ENCODE measurements at places on chromosomes 6 and 20.

DNA sequence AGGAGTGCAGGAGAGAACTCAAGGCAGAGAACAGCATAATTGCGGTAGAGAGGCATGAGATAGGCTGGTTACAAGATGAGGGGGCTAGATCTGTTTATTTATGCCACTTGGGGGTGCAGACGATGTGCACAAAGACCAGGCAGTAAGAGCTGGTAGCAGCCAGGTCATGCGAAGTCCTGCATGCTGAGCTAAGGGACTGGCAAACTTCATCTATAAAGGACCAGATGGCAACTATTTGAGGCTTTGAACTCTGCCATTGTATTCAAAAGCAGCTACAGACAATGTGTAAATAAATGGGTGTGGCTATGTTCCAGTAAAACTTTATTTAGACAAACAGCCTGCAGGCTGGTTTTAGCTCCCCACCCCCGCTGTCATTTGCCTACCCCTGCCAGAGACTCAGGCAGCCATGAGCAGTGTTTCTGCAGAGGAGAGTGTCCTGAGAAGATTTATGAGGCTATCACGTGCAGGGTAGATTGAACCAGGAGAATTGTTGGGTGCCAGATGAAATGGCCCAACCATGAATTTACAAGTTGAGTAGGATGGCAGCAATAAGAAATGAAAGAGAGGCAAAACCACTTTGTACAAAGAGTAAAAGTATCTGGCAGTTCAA lies 253.4 kb upstream of the MOCS1 start:
- H3K27me3 ChIP-seq: no peaks in the 10 kb centered on the region
- no peak for DNase-seq
- no peaks in the 10 kb centered on the region for H3K36me3 ChIP-seq
- H3K4me3 ChIP-seq: no peak overlapping the region

DNA sequence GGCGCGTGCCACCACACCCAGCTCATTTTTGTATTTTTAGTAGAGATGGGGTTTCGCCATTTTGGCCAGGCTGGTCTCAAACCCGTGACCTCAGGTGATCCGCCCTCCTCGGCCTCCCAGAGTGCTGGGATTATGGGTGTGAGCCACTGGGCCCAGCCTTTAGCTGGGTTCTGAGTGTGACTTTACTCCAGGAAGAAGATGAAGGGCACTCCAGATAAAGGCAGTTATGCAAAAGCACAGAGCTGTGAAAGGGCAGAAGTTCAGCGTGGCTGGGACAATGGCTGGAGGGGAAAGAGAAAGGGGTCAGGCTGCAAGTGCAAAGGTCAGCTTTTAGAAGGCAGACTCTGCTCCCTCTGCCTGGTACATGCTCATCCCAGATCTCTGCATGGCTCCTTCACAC lies 39.7 kb downstream of the MAP3K5 start:
- H3K27me3 ChIP-seq: no peaks in the 10 kb centered on the region
- no peak for DNase-seq

- H3K27ac ChIP-seq: peak overlapping the region; percentile 61
- no peaks in the 10 kb centered on the region for H3K27me3 ChIP-seq
- H3K36me3 ChIP-seq: no peaks in the 10 kb centered on the region
- peak; percentile 96 for DNase-seq
These were observed 96.4 kb downstream of the TULP4 start for GRCh38 chr6:158408552-158409130.

DNA sequence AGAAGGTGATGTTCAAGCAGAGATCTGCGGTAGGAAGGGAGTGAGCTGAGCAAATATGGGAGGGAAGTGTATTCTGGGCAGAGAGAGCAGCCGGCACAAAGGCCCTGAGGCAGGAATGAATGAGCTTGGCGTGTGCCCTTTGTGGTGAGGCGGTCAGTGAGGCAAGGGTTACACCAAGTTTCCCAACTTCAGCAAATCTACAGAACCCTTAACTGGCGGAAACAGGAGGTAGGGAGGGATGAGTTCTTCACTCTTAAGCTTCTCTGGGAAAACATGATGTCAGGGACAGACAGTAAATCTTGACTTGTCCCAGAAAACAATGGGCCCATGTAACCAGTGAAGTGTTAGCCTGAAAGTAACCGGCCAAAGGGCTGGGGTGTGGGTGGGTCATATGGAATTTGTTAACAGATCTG lies 97.1 kb upstream of the PTPN1 start:
- peaks cover 12% of the 10 kb centered on the region for H3K4me1 ChIP-seq
- H3K27ac ChIP-seq: no peak overlapping the region
- H3K27me3 ChIP-seq: peaks cover 3% of the 10 kb centered on the region
- H3K4me3 ChIP-seq: no peak overlapping the region
- no peak for DNase-seq
- no peaks in the 10 kb centered on the region for H3K36me3 ChIP-seq

GRCh38 chr6:70709826-70710225 lies 42.1 kb downstream of the SMAP1 start:
- H3K27me3 ChIP-seq: no peaks in the 10 kb centered on the region
- no peak overlapping the region for H3K4me3 ChIP-seq
- peak; percentile 78 for DNase-seq

DNA sequence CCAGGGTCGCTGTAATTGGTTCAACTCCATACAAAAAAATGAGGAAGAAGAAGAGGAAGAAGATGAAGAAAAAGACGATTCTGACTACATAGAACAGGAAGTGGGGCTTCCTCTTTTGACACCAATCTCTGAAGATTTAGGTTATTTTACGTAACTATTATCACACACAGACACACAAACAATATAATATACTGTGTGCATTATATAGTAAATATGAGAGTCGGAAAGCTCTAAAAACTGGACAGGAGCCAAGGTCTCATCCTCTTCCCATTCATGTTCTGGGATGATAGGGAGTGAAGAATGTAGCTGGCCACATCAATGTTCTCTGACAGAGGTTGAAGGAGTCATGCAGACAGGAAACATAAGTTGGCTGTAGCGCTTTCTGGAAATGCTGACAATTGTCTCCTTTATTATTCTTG lies 13.3 kb downstream of the RSPH4A start:
- no peak overlapping the region for H3K27ac ChIP-seq
- no peaks in the 10 kb centered on the region for H3K36me3 ChIP-seq
- H3K4me1 ChIP-seq: no peaks in the 10 kb centered on the region
- no peak overlapping the region for H3K4me3 ChIP-seq
- DNase-seq: no peak

DNA sequence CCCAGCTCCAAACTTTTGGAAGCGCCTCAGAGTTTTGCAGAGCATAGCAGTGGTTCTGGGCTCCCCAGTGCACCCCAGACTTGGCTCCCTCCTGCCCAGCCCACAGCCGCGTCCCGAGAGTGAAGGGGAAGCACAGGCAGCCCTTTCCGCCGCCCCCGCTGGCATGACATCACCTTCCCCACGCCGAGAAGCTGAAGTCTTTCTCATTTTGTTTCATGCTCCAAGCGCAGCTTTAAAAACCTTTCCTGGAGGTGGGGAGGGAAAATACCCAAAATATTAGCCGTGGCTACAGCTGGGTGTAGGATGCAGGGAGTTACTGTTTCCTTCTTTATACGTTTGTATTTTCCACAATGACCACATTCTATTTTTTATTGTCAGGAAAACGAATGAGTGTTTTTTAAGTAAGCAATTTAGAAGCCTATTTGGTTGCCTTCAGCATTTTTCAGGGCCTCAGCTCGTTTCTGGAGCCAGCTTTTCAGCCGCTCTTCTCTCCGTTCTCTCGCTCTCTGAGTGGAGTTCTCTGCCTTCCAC lies 72.9 kb downstream of the SNX5 start:
- peak overlapping the region; percentile 61 for H3K27ac ChIP-seq
- peak overlapping the region; percentile 30 for H3K4me3 ChIP-seq
- DNase-seq: peak; percentile 63
- H3K36me3 ChIP-seq: no peaks in the 10 kb centered on the region
- H3K4me1 ChIP-seq: peaks cover 24% of the 10 kb centered on the region

DNA sequence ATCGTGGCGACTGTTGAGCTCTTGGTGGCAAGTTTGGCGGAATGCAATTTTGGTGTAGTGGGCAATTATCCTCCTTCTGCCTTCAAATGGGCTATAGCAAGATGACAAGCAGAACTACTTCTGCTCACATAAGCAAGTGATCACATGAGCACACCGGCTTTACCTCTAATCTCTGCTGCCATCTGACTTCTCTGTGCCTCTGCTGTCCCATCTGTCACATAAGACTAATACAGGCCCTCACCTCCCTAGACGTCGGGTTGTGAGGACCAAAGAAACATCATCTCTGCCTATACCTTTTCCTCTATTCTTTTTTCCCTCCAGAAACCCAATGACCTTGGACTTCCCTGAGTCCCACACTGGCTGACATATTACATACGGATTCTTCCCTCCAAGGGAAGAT lies 13.3 kb upstream of the WTAP start:
- no peak overlapping the region for H3K27ac ChIP-seq
- no peaks in the 10 kb centered on the region for H3K36me3 ChIP-seq
- DNase-seq: no peak
- H3K27me3 ChIP-seq: no peaks in the 10 kb centered on the region
- H3K4me1 ChIP-seq: peaks cover 16% of the 10 kb centered on the region
- H3K4me3 ChIP-seq: no peak overlapping the region

- peaks cover 9% of the 10 kb centered on the region for H3K4me1 ChIP-seq
- DNase-seq: no peak
- H3K27ac ChIP-seq: peak overlapping the region; percentile 99
- peak overlapping the region; percentile 93 for H3K4me3 ChIP-seq
These were observed 296 bp downstream of the DZANK1 start for GRCh38 chr20:18466574-18466893.

- peaks cover 58% of the 10 kb centered on the region for H3K27me3 ChIP-seq
- no peaks in the 10 kb centered on the region for H3K36me3 ChIP-seq
- peak; percentile 23 for DNase-seq
- H3K4me3 ChIP-seq: no peak overlapping the region
- H3K4me1 ChIP-seq: no peaks in the 10 kb centered on the region
These were observed 2.7 kb upstream of the MYT1 start for GRCh38 chr20:64161356-64162238.

GRCh38 chr20:22387452-22387851 lies 196.9 kb downstream of the FOXA2 start:
- H3K4me1 ChIP-seq: peaks cover 8% of the 10 kb centered on the region
- no peak for DNase-seq
- H3K36me3 ChIP-seq: no peaks in the 10 kb centered on the region
- H3K4me3 ChIP-seq: no peak overlapping the region
- H3K27ac ChIP-seq: no peak overlapping the region

- H3K4me1 ChIP-seq: peaks cover 6% of the 10 kb centered on the region
- H3K36me3 ChIP-seq: no peaks in the 10 kb centered on the region
- no peak for DNase-seq
- no peak overlapping the region for H3K27ac ChIP-seq
- no peaks in the 10 kb centered on the region for H3K27me3 ChIP-seq
These were observed 57.2 kb downstream of the RAB44 start for GRCh38 chr6:36754582-36755434.

- DNase-seq: peak; percentile 10
- H3K4me1 ChIP-seq: no peaks in the 10 kb centered on the region
- no peak overlapping the region for H3K27ac ChIP-seq
These were observed 11.9 kb upstream of the CNR1 start for GRCh38 chr6:88177961-88178464.

DNA sequence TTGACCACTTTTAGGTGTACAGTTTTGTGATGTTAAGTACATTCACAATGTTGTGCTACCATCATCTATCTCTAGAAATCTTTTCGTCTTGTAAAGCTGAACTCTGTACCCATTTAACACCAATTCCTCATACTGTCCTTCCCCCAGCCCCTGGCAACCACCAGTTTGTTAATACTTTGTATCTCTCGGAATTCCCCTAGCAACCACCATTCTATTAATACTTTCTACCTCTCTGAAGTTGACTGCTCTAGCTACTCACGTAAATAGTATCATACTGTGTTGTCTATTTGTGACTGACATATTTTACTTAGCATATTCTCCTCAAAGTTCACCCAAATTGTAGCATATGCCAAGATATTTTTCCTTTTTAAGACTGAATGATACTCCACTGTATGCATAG lies 82.3 kb upstream of the CLDN20 start:
- H3K27me3 ChIP-seq: no peaks in the 10 kb centered on the region
- H3K27ac ChIP-seq: no peak overlapping the region
- peaks cover 11% of the 10 kb centered on the region for H3K4me1 ChIP-seq
- DNase-seq: no peak

GRCh38 chr6:107473660-107474059 lies 14.3 kb upstream of the PDSS2 start:
- H3K36me3 ChIP-seq: no peaks in the 10 kb centered on the region
- no peaks in the 10 kb centered on the region for H3K4me1 ChIP-seq
- no peak overlapping the region for H3K4me3 ChIP-seq
- no peak for DNase-seq
- peaks cover 3% of the 10 kb centered on the region for H3K27me3 ChIP-seq

GRCh38 chr6:69732640-69733039 lies 64.2 kb downstream of the LMBRD1 start:
- H3K36me3 ChIP-seq: no peaks in the 10 kb centered on the region
- no peaks in the 10 kb centered on the region for H3K4me1 ChIP-seq
- H3K27me3 ChIP-seq: no peaks in the 10 kb centered on the region
- H3K4me3 ChIP-seq: no peak overlapping the region

DNA sequence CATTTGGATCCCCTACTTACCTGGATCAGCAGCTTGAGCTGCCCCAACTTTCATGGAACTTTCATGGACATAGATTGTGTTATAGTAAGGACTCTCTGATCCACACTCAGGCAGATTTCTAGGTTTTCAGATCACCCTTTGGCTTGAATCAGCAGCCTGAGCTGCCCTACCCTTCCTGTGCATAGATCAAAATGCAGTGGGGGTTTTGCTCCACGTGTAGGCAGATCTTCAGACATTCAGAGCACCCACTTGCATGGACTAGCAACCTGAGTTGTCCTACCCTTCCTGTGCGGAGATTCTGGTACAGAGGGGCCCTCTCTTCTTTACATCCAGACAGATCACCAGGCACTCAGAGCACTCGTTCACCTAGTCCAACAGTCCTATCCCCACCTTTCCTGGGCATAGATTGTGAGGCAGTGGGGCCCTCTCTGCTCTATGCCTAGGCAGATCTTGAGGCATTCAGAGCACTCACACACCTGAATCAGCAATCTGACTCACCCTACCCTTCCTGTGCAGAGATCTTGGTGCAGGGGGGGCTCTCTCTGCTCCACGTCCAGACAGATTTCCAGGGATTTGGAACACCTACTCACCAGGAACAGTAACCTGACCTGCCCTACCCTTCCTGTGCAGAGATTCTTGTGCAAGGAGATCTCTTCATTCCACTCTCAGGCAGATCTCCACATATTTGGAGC lies 705.2 kb upstream of the NRSN1 start:
- H3K27ac ChIP-seq: no peak overlapping the region
- no peaks in the 10 kb centered on the region for H3K36me3 ChIP-seq
- DNase-seq: no peak
- H3K27me3 ChIP-seq: no peaks in the 10 kb centered on the region

- H3K36me3 ChIP-seq: no peaks in the 10 kb centered on the region
- no peaks in the 10 kb centered on the region for H3K27me3 ChIP-seq
- H3K4me1 ChIP-seq: peaks cover 26% of the 10 kb centered on the region
These were observed 75.1 kb downstream of the SLX4IP start for GRCh38 chr20:10510216-10510615.

GRCh38 chr6:91094806-91095475 lies 508.1 kb upstream of the MAP3K7 start:
- H3K4me1 ChIP-seq: no peaks in the 10 kb centered on the region
- no peak overlapping the region for H3K27ac ChIP-seq
- no peaks in the 10 kb centered on the region for H3K36me3 ChIP-seq
- no peak for DNase-seq
- H3K27me3 ChIP-seq: no peaks in the 10 kb centered on the region

GRCh38 chr6:8047541-8048292 lies 16.5 kb downstream of the BLOC1S5 start:
- H3K27me3 ChIP-seq: no peaks in the 10 kb centered on the region
- H3K36me3 ChIP-seq: no peaks in the 10 kb centered on the region
- no peak overlapping the region for H3K4me3 ChIP-seq
- no peaks in the 10 kb centered on the region for H3K4me1 ChIP-seq
- H3K27ac ChIP-seq: peak overlapping the region; percentile 42
